ENCODE measurements at places on chromosomes 3 and 15. TPM values are rescaled to one million over a fixed set of nuclear protein-coding genes. Genes with fewer than 3 reads are reported as not detected.

DNA sequence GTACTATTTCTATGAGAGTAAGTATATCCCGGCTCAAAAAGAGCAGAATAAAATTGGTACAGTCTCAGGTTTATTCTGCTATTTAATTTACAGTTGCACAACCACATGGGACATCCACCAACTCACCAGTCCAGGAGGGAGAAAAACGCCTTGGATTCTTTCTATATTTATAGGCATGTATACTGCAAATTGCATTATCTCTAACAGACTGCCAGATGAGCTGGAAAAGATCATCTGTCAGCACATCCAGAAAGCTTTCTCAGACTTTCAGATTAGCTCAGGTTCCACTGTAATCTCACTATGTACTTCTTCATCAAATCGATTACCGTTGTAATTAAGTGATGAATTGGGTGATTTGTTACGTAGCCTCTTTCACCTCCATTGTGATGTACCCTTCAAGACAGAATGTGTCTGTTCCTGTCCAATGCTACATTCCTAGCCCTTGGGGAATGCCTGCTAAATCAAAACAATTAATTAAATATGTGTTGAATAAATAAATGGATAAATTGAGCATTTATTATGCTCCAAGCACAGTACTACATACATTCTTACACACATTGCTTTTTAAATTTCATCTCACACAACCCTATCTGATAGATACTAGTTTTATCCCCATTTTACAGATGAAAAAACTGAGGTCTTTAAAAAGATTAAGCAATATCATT, 38.1 kb upstream of the TMC3 start:
- H3K27me3 ChIP-seq, result no peaks in the 10 kb centered on the region
- no peaks in the 10 kb centered on the region for H3K36me3 ChIP-seq
- H3K27ac ChIP-seq, result no peak overlapping the region
- H3K4me3 ChIP-seq, result no peak overlapping the region

DNA sequence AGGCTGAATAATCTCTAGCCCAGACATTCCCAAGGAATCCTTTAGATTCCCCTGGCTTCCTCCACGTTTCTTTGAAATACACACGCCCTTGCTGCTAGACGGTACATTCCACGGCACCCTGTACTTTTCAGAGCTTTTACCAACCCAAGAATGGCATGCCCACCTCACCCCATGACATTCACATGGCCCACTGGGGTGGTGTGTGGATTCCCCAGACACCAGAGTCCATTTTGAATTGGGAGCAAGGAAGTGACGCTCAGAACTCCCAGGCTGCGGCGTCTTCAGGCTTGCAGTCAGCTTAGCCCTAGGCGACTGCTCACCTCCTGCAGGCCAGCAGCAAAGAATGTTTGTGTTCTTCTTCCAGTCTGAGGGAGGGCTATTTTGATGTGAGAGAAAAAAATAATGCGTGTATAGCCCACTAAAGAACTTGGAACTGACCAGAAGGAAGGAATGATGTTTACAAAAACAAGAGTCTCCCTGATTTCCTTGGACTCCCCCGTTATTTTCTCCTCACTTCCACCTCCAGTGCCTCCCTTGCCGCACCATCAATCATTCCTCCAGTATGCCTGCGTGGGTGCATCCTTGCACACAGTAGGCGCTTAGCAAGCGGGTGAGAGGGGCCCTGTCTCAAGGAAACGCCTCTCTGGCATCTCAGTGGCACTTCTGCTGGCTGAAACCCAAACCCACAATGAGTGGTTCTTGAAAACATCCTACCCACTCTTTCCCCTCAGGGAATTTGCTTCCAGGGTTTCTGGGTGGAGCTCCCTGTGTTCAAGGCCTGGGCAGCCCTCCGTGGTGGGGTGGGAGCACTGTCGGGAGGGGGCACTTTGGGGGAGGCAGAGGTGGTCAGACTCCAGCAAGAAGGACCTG, 59.9 kb downstream of the SMAD6 start:
- H3K4me1 ChIP-seq, result no peaks in the 10 kb centered on the region
- H3K36me3 ChIP-seq, result no peaks in the 10 kb centered on the region
- H3K4me3 ChIP-seq, result no peak overlapping the region
- no peaks in the 10 kb centered on the region for H3K27me3 ChIP-seq
- DNase-seq, result no peak

Gene NLGN1
- not detected for total RNA-seq

- H3K27me3 ChIP-seq, result peaks cover 2% of the 10 kb centered on the region
- H3K36me3 ChIP-seq, result no peaks in the 10 kb centered on the region
- H3K4me1 ChIP-seq, result no peaks in the 10 kb centered on the region
- H3K27ac ChIP-seq, result no peak overlapping the region
- DNase-seq, result no peak
These were observed 15.9 kb upstream of the MRPL3 start for GRCh38 chr3:131518680-131519079.

DNA sequence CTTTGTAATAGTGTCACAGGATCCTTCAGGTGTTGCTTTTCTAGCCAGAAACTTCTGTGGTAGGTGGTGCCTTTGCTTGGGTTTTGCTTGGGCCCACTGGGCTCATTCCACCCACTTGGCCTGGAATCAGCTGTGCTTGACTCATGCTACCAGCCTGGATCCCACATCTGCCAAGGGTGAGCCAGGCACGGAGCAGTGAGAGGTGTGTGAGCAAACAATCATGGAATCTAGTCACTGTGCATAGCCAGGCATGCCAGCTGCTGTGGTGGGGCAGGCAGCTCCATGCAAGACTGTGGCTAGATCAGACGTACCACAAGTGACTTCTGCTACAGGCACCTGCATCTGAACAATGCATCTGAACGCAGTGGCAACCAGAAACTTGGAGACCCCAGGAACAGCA, 275.9 kb downstream of the UBE2E2 start:
- H3K4me1 ChIP-seq, result no peaks in the 10 kb centered on the region
- no peak for DNase-seq
- H3K27ac ChIP-seq, result no peak overlapping the region

GRCh38 chr15:70699890-70700289, 63.5 kb downstream of the UACA start:
- DNase-seq, result no peak
- no peak overlapping the region for H3K27ac ChIP-seq
- H3K36me3 ChIP-seq, result no peaks in the 10 kb centered on the region

DNA sequence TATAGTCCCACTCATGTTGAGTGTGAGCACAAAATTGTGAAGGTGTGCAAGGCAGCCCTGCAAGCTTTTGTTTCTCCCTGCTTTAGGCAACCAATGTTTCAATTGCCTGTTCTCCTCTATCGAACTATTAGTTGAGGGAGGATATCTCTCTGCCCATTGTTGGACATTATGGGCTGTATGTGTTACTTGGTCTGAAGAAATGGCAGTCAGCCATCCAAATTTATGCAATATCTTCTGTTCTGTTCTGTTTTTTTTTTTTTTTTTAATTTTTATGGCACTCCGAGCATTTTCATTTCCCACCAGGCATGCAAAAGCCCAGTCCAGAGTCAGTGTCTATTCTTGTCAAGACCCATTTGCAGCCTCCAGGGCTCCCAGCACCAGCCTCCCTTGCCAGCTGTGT, 44.0 kb downstream of the ANAPC13 start:
- no peaks in the 10 kb centered on the region for H3K4me1 ChIP-seq
- H3K4me3 ChIP-seq, result no peak overlapping the region
- H3K27me3 ChIP-seq, result peaks cover 5% of the 10 kb centered on the region
- H3K36me3 ChIP-seq, result no peaks in the 10 kb centered on the region
- DNase-seq, result no peak

Gene WNT5A
- total RNA-seq, result not detected

DNA sequence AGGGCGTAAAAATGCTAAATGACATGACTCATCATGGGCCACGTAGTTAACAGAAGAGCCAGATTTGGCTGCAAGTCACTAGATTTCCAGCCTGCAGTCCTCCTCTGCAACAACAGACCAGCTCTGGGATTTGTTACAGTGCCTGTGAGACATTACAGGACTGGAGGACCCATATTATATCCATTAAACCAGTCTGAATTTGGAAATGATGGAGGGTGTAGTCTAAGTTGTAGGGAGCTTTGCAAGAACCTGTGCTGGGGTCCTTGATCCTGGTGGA, 10.8 kb downstream of the ZNF774 start:
- H3K4me3 ChIP-seq, result no peak overlapping the region
- DNase-seq, result no peak
- no peaks in the 10 kb centered on the region for H3K36me3 ChIP-seq
- H3K27ac ChIP-seq, result no peak overlapping the region
- peaks cover 13% of the 10 kb centered on the region for H3K4me1 ChIP-seq
- H3K27me3 ChIP-seq, result no peaks in the 10 kb centered on the region

DNA sequence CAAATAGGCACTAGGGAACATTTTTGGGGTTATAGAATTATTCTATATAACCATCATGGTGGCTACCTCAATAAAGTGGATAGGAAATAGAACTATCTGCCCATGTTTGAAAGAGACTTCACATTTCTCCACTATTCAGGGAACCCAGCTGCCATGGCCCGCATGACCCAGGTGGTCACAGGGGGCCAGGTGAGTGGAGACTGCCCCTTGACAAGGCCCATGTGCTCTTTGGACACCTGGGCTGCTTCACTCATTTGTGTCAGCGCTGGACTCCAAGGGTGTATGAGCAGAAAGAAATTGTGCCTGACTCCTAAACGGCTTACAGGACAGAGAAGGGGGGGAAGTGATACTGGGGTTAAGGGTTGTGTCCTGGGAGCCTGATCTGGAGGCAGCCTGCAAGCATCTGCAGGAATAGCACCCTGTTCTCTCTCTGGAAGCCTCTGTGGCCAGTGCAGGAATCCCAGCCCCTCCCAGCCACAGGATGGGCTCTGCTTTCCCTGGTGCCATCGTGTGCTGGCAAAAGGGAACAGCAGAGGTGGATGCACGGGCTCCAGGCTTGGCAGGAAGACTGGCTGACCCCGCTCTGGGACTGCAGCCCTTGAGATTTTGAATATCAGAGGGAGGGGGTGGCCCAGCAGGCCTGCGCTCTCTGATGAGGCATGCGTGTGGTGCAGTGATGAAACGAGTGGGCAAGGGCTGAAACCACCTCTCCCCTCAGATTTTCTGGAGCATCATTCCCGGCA, 9.1 kb upstream of the C3orf22 start:
- H3K4me3 ChIP-seq, result no peak overlapping the region
- H3K4me1 ChIP-seq, result no peaks in the 10 kb centered on the region
- H3K27ac ChIP-seq, result no peak overlapping the region
- H3K27me3 ChIP-seq, result no peaks in the 10 kb centered on the region

- H3K27me3 ChIP-seq, result no peaks in the 10 kb centered on the region
- H3K36me3 ChIP-seq, result no peaks in the 10 kb centered on the region
- H3K27ac ChIP-seq, result no peak overlapping the region
- no peak overlapping the region for H3K4me3 ChIP-seq
These were observed 39.0 kb downstream of the FAM3D start for GRCh38 chr3:58627570-58627885.

Gene LRRC34
- 0.45 TPM for total RNA-seq

- no peak for DNase-seq
- H3K36me3 ChIP-seq, result no peaks in the 10 kb centered on the region
These were observed at the start of gene ROBO1 for GRCh38 chr3:79767905-79768267. Gene ROBO1 (minus strand): TSS chr3:79767998.
